Fibroblast of skin of scalp (primary cell): ENCODE measurements at places on chromosomes 4 and X.

DNA sequence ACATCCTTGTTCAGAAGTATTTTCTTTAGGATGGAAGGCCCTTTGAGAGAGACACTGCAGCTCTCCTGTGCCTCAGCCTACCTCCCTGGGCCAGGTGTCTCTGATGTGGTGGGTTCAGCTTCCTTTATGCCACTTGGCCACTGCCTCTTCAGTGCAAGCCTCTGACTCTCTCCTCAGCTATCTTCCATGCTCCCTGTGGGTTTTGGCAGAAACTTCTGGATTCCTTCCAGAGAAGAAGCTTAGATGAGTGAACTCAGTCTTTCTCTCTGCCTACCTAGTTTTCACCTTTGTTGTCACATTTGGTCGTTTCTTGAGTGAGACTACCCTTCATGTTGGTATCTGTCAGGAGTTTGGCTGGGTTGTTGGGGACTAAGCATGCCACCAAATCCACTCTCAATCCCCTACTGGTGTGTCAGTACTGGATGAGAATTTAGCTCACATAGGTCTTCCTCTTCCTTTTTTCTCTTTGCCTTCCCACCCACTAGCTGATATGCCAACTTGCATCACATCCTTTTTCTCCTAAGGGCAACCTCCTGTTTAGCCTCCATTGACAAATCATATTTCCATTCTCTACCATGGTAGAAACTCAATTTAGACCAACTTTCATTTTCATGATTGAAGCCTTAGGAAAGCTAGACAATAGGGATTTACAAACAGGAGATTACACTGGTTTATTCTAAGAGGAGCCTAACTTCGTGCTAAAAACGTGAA lies 32.0 kb downstream of the IL15 start:
- peak; percentile 35 for DNase-seq

- DNase-seq, result peak; percentile 59
These were observed 132.1 kb upstream of the LDB2 start for GRCh38 chr4:17030543-17030942.

DNA sequence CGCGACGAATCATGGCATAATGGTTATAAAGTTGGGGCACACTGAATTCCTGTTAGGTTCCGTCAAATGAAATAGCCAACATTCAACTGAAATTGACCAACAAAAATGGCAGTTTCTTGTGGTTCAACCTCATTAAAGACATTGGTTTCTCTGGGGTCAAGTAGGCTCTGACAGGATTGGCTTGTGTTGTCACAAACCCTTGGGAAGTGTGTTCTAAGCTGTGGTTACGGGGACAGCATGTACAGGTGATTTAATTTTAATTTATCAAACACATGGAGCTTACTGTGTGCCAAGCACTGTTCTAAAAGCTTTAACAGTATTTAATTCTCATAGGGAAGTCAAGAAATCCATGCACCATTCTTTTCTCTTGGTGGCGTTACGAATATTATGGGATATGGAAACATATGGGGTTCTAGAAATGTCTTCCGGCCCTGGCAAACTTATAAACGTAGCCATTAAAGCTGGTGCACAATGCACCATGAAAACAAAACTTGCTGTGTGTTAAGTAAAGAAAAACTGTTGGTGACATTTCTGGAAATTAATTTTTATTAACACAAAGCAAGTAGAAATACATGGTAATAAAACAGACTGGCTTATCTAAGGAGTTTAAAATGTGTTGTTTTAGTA lies 891 bp downstream of the XK start:
- DNase-seq, result no peak

- DNase-seq, result no peak
These were observed 66.8 kb upstream of the NKX1-1 start for GRCh38 chr4:1472911-1473518.

DNA sequence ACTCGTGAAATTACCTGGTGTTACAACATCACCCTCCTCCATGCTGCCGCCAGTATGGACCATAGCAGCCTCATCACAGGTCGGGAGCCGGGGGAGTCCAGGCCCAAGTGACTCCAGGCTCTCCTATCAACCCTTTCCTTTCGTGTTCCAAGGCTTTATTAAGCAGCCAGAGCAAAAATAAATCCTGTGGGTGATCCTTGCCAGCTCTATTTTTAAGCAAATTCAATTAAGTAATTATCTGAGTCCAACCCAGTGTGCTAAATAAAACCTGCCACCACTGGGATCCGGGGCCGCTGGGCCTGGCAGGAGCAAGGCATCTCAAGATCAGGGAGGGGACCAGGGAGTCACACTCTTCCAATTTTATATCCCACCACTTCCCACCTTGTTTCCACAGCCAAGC lies 80.7 kb upstream of the PRPS1 start:
- no peak for DNase-seq

- DNase-seq, result no peak
These were observed 427.7 kb upstream of the MAGEB2 start for GRCh38 chrX:29787656-29788055.

- no peak for DNase-seq
These were observed 99.4 kb downstream of the FAM13A start for GRCh38 chr4:88957570-88957969.

DNA sequence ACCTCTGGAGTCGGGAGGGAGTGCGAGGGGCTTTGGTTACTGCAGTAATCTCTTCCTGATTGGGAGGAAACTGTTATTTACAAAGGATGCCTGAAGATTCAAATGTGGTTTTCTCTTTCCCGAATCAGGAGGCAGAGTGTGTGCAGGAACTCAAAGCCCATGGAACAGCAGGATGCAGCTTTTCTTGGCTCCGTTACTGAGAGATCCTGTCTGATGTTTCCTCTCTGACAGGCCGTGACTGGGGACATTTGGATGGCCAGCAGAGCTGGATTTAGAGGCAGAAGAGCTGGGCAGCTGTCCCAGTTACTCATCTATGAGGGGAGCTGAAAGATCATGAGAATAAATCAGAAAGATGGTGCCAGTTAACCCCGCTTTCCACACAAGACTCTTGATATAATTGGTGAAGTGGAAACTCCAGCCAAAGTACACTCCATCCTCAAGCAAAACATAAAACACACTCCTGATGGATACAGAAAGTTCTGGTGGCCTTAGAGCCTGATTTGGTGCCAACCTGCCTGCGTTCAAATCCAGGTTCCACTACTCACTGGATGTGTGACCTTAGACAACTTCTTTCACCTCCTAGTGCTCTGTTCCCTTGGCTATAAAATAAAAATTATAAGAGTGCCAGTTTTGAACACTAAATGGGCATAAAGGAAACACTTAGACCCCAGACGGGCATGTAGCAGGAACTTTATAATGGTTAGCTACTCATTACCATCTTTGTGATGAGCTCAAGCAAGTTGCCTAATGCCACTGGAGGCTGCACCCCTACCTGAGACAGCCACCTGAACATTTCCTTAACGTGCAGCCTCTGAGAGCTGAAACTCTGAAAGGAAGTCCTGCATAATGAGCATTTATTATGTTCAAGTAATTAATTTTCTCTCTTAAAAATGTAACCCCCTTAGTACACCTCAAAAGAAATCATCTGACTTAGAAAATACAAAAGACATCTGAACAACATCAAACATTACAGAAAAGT lies 349.0 kb upstream of the GATB start:
- peak; percentile 44 for DNase-seq

DNA sequence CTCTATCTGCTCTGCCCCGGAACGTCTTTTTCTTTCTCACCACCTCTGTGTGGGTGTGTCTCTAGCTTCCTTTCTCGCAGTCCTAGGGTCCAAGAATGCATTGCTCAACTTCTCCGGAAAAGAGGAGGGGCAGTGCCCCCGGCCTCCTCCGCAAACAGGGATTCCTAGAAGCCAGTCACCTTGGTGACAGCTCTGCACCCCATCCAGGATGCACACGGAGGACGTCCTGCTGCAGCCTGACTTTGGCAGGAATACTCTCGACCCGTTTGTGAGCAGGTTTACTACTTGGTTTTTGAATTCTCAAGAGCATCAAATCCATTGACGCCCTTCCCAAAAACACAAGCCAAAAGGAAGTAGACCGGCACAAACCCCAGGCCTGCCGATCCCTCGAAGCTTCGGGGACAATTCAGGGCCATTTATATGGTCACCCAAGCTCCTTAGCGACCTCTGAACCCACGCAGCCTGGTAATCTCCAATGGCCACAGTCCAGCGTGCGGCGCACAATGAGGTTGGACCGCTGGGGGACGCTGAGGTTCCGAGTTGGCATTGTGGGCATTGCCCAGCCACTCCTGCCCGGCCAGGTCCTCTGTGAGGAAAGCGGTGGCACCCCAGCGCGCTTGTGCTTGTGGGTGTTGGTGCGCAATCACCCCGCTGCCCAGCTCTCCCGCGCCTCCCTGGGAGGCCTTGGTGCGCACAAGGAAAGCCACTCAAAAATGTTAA lies 9.8 kb downstream of the NKX3-2 start:
- no peak for DNase-seq

GRCh38 chr4:90444904-90445303 lies 317.7 kb downstream of the CCSER1 start:
- DNase-seq, result no peak

GRCh38 chrX:111337067-111337637 lies 66.9 kb upstream of the CAPN6 start:
- DNase-seq, result no peak

GRCh38 chrX:43743100-43743822 lies 87.2 kb downstream of the MAOA start:
- no peak for DNase-seq

DNA sequence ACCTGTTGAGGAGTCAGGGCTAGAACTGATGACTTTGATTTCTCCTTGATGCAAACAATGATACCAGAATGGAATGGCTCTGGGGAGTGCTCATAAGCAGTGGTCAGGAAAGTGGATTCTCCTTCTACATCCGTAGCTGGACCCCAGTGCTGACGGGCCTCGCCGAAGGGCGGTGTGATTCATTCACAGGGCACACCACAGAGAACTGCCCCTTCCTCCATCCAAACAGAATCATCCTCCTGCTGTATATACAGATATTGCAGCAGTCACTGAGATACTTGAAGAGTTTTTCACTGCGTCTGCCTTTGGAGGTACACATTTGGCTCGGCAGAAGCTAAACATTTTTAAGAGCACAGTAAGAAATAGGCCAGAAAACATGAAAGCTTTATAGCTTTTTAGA lies 7.3 kb upstream of the DCTD start:
- DNase-seq, result no peak

GRCh38 chr4:112213856-112214255 lies 17.7 kb upstream of the AP1AR start:
- peak; percentile 35 for DNase-seq

DNA sequence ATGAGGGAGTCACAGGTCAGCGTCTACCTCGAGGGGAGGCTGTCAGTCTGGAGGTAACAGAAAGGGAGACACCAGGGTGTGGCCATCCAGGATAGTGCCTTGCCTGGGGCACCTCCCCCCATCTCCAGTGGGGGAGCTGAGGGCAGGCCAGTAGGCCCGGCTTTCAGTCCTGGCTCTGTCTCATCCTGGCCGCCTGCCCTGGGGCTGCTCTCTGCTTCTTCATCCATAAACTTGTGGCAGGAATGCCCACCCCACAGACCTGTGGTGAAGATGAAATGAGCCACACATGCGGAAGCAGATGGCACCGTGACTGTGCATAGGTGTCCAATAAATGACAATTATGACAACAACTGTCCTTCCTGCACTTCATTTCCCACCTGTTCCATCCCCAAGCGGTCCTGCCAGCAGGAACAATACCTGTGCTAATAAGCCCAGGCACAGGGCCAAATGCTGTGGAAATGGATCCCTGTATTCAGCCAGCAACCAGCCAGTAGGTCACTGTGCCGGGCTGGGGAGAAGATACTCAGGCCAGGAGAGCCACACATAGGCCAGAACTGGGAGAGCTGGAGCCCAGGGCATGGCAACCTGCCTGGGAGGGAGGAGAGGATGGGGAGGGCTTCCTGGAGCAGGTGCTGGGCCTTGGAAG lies 30.2 kb downstream of the TRO start:
- no peak for DNase-seq

DNA sequence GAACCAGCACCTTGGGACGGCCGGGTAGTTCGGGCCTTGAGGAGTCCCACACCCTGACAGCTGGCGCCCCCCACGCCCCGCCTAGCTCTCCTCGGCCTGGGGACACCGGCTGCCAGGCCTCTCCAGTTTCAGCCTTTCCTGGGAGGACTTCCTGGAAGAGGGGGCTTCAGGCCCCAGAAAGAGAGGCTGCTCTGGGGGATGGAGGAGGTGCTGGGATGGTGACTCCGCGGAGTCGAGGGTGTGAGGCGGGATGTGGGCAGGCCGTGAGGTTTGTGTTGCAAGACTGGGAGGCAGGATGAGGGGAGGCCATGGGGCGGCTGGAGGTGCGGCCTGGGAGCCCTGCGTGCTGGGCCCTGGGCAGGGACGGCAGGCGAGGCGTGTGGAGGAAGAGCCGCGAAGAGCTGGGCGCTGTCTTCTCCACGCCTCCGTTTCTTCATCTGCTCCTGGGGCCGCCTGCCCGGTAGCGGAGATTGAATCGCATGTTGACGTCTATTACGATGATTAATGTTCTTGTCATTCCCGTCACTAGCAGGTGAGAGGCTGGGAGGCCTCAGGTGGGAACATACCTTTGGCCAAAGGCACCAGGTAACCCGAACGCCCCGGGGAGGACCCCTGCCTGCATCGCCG lies 918 bp upstream of the FGFRL1 start:
- DNase-seq, result peak; percentile 76

GRCh38 chr4:173536808-173537429 lies 6.9 kb upstream of the HAND2 start:
- no peak for DNase-seq

DNA sequence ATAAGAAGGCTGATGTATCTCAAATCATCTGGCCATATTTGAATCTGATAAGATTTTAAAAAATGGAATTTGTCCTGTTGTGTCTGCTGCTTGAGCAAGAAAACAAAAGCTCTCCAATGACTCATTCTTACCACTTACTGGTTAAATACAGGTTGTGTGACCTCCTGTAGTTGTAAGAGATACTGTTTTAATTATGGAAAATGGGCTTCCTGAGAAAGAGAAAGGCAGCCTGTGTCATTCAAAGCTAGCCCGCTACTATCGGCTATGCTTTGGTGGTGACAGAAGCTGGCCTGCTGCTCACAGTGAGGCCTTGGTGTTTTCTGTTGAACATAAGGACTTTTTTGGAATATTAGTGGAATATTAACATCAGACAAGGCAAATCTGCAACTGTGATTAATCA lies 1722.1 kb upstream of the PCDH10 start:
- no peak for DNase-seq

- no peak for DNase-seq
These were observed 28.0 kb downstream of the APELA start for GRCh38 chr4:164904941-164905340.

DNA sequence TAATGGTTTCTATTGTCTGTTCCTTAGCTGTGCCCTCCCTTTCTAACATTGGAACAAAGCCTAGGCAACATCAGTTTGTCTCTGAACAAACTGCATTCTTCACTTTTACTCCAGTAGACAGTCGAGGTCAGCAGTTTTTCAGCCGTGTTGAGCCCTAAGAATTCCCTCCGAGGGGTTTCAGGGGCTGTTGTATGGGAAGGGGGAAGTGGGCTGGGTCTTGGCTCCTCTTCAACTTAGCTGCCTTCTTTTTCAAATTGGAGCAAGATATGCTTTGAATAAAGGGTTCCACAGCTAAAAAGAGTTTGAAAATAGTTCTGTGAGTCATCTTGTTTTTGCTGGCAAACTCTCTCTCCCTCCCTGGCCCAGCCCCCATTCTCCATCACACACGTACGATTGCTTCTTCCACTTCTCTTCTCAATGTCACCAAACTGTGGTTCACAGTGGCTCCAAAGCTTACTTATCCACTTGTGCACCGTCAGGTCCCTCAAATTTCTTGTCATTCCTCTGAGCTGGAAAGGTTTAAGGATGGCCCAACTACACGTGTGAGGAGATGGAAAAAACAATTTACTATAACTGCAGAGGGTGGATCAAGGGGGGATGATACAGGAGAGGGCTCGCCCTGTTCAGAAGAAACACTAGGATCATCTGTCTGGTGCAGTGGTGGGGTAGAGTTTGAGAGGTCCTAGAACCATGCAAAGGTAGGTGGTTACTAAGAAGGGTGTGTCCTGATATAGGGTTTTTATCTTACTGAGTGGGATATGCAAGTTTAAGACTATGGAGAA lies 9.2 kb upstream of the MAML3 start:
- peak; percentile 72 for DNase-seq
